NCI-H2081 treated with DMSO at 0.1 percent for 48 hours (cell line): ENCODE measurements at places on chromosomes 16 and 17.

GRCh38 chr16:69100071-69100691, 5.3 kb upstream of the HAS3 start:
- no peak for DNase-seq

DNA sequence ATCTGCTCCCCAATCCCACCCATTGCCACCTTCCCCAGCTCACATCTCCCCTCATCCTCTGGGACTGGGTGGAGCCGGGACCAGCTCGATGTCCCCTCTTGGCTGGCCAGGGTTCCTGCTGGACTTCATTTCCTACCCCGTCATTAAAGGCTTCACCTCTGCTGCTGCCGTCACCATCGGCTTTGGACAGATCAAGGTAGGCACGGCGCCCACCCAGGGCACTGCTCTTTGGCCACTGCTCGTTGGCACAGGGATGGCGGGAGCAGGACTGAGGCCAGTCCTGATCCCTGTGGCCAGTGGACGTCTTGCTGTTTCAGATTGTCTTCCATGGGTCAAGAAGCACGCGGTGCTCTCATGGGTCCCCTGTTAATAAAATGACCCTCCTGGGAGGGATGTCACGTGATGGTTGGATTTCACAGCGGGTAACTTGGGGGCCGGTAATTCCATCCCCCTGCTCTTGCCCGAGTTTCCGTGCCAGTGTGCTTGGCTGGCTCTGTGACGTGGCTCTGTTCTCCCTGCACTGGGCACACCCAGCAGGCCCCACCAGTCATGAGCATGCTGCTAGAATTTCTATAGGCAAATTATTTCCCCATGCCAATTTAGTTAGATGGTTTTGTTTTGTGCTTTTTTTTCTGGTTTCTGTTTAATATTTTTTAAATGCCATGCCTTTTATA, 3.1 kb downstream of the SLC26A11 start:
- no peak for DNase-seq

- no peak for DNase-seq
Measured at GRCh38 chr16:16994831-16995230, 475.9 kb downstream of the XYLT1 start.

DNA sequence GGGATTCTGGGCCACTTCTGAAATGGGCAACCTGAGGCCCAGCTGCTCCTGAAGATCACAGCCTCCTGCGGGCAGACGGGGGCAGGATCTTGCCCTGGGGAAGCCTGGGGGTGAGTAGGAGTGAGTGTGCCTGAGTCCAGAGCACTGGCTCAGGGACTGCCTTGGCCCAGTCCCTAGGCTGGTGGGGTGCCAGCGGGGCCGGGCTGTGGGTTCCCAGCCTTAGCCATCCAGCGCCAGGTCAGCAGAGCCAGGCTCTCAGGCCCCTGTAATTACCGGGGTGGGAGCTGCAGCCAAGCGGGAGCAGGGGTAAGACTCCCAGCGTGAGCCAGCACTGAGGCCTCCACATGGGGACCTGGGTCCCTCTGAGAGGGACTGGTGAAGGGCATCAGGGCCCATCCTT, 8.2 kb downstream of the SPNS2 start:
- DNase-seq, result no peak
